ENCODE measurements at places on chromosomes 11 and 22. TPM values are rescaled to one million over a fixed set of nuclear protein-coding genes. Genes with fewer than 3 reads are reported as not detected.

DNA sequence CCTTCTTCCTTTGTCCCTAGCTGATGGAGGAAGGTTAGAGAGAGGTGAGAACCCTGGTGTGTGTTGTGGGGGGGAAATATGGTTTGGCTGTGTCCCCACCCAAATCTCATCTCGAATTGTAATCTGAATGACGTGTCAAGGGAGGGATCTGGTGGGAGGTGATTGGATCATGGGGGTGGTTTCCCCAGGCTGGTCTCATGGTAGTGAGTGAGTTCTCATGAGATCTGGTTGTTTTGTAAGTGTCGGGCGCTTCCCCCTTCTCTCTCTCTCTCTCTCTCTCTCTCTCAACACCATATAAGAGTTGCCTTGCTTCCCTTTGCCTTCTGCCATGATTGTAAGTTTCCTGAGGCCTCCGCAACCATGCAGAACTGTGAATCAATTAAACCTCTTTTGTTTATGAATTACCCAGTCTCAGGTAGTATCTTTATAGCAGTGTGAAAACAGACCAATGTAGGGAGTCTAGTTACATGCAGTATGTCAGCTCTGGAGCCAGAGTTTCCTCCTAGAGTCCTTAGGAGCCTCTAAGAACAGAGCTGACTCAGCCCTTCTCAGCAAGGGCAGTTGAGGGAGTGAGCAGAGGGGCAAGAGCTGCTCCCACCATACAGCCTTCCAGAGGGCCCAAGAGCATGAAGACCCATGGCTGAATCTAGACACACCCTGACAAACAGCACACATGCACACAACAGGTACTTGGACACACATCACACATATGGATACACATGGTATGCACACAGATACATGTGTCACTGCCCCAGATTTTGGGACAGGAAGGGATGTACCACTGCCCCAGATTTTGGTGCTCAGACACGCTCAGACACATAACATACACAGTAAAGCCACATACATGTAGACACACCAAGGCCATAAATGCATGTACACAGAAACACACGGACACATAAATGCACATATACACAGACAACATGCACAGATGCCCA is 12.9 kb upstream of the LRRC32 start:
- DNase-seq, result no peak

- DNase-seq, result no peak
Observed at GRCh38 chr11:11320825-11321224, 32.2 kb downstream of the CSNK2A3 start.

The SERGEF gene
- 11.8 TPM for polyA plus RNA-seq

DNA sequence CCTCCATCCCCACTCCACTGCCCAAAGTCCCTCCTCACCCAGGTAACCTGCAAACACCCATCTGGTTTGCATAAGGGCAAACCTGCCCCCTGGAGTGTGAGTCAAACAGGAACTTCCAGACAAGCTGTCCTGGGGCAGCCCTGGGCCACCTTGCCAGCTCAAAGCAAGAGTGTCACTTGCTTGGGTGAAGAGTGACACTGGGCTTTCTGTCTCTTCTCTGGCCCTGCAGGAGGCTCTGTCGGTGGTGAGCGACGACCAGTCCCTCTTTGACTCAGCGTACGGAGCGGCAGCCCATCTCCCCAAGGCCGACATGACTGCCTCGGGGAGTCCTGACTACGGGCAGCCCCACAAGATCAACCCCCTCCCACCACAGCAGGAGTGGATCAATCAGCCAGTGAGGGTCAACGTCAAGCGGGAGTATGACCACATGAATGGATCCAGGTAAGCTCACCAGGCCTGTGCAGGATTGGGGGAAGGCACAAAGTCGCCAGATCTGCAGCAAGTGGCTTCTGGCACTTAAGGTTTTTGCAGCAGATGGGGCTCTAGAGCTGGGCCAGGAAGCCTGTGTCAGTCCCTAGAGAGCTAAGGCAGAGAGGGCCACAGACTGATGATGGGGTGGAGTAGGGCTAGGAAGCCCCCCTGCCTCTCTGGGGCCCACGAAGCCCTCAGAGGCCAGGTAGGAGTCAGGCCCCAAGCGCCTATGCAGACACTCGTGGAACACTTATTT is 64.2 kb downstream of the FLI1 start:
- no peak for DNase-seq

DNA sequence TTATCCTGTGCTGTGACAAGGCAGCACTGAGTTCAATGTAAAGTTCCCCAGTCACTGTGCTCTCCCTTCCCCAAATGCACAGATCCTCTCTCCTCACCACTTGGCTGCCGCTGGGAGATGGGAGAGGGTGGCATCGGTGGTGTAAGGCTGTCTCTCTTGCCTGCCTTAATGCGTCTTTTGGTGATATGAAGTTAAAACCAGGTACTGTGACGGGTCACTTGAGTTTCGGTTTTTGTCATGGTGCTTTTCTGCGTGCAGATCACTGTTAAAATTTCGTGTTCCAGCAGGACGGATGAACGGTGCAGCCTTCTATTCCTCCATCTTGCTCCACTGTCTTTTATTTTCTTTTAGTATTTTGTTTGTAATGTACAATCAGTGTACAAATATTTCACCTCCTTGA is 18.6 kb downstream of the GLB1L2 start:
- no peak for DNase-seq

GRCh38 chr11:72491001-72491400 is 56.7 kb upstream of the CLPB start:
- DNase-seq, result no peak

GRCh38 chr22:29482253-29482652 is 2.2 kb downstream of the NEFH start:
- no peak for DNase-seq

- no peak for DNase-seq
Observed at GRCh38 chr22:35631597-35631996, 14.5 kb upstream of the MB start.

All from keratinocyte (primary cell).